T-cell (primary cell): ENCODE measurements at places on chromosomes 11 and 22. TPM values are rescaled to one million over a fixed set of nuclear protein-coding genes. Genes with fewer than 3 reads are reported as not detected.

KCNK4 gene
- 0.35 TPM for total RNA-seq

DNA sequence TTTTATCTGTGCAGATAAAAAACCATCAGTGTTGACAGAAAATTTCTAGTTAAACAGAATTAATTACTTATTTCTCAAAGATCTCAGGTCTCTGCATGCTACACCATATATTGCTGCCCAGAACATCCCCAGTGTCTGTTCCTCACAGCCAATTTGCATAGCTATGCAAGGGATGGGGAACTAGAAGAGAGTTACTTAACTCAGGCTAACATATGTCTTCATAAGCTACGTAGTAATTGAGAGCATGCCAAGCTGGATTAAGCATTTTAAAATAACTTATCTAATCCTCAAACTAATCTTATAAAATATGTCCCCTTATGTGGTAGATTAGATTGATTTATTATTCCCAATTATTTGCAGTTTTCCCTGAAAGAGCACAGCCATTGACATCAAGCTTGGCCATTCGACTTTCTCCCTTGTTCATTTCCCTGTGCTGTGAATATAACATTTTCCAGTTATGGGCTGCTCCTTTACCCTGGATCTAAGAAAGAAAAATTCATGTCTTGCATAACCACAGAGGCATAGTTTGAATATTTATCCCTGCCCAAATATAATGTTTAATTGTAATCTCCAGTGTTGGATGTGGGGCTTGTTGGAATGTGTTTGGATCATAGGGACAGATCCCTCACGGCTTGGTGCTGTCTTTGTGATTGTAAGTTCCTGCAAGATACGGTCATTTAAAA, 69.1 kb downstream of the C11orf87 start:
- H3K4me3 ChIP-seq = no peak overlapping the region
- H3K36me3 ChIP-seq = no peaks in the 10 kb centered on the region
- H3K27ac ChIP-seq = no peak overlapping the region
- H3K4me1 ChIP-seq = no peaks in the 10 kb centered on the region
- DNase-seq = no peak

DNA sequence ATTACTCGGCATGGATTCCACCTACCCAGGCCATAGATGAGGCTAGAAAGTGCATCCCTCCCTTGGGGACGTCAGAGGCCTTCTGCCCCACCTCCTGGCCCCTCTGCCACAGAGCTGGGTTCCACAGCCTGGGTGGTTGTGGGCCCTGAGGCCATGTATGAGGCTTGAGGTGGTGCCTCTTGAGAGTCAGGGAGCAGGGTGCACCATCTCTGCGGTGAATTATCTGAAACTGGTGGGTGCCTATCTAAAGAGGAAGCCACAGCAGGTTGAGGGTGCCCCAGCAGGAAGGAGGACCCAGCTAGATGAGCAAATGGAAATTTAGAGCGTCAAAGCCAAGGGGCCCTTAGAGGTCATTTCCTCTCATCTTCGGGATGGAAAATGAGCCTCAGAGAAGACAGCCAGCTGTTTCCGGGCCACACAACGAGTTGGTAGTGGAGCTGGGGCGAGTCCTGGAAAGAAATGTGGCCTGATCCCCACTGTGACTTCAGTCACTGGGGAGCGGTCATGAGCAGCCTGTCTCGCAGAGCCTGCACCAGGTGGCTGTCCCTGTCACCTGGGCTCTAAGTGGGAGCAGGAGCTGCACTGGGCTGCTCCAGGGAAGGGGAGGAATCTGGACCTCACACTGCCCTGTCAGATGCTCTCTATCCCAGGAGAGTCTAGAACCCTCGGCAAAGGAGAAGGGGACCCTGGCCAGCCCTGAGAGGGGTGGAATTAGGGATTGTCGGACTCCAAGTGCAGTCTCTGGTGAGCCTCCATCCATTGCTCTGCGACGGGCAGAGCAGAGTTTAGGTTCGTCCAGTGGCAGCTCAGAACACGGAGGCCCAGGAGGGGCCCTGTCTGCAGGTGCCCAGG, 7.3 kb downstream of the ADORA2A start:
- no peaks in the 10 kb centered on the region for H3K27me3 ChIP-seq
- peak overlapping the region; percentile 18 for H3K4me3 ChIP-seq
- peaks cover 49% of the 10 kb centered on the region for H3K36me3 ChIP-seq
- peak; percentile 81 for DNase-seq
- peaks cover 76% of the 10 kb centered on the region for H3K4me1 ChIP-seq
- peak overlapping the region; percentile 97 for H3K27ac ChIP-seq

PKDREJ gene
- total RNA-seq = not detected

PLA2G3 gene
- not detected for total RNA-seq

LZTR1 gene
- 118 TPM for total RNA-seq

SYT8 gene
- total RNA-seq = not detected

RFPL1 gene
- not detected for total RNA-seq

GRCh38 chr11:110710628-110711381, 1.4 kb downstream of the ARHGAP20 start:
- H3K4me3 ChIP-seq = peak overlapping the region; percentile 64
- H3K27ac ChIP-seq = no peak overlapping the region
- peaks cover 9% of the 10 kb centered on the region for H3K27me3 ChIP-seq

DNA sequence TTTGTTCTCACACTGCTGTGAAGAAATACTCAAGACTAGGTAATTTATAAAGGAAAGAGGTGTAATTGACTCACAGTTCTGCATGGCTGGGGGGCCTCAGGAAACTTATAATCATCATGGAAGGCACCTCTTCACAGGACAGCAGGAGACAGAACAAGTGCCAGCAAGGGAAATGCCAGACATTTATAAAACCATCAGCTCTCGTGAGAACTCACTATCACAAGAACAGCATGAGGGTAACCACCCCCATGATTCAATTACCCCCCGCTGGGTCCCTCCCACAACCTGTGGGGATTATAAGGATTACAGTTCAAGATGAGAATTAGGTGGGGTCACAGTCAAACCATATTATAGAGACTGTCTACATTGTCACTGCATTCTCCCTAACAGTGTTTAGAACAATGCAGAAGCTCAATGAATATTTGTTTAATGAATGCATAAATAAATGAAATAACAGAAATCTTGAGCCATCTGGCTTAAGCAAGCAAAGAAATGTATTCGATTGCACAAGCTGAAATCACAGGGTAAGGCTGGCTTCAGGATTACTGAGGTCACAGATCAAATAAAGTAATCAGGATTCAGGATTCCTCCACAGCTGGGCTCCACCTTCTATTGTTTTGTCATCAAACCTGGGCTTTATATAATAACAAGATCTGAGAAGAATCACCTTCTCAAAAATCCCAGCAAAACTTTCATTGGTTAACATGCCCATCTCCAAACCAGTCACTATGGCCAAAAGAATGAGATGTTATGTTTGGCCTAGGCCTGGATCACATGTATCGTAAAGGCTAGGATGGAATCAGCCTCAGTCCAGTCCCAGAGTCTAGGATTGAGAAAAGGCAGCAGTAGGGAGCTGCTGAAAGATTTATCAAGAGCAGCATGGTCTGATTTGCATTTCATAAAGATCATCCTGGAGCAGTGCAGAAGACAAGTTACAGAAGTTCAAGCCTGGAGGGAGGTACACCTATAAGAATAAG, 137.8 kb upstream of the UBASH3B start:
- no peak for DNase-seq
- peaks cover 2% of the 10 kb centered on the region for H3K27me3 ChIP-seq
- H3K27ac ChIP-seq = no peak overlapping the region
- H3K36me3 ChIP-seq = no peaks in the 10 kb centered on the region
- no peaks in the 10 kb centered on the region for H3K4me1 ChIP-seq
- H3K4me3 ChIP-seq = no peak overlapping the region

DNA sequence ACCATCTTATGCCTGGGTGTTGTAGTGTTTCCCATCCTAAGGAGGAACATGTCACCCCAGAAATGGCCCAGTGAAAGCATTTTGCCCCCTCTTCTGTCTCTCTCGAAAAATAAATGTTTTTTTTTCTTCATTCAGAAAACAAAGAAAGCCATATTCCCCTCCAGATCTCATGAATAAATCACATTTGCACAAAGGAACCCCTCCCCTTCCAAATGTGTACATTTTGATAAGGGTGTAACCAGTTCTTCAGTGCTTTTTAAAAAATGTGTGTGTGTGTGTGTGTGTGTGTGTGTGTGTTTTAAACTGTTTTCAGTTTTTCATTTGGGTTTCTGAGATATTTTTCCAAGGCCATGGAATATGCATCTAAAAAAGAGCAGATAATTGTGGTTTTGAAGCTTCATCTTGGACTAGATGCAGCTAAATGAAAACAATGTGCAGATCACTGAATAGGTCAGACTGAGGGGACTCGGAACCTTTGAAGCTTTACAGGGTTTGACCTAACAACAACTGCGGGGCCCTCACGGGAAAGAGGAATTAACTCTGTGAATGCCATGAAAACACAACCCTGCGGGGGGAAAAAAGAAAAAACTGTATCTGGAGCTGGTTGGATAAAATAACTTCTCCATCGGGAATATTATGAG, 76.4 kb downstream of the YAP1 start:
- H3K27me3 ChIP-seq = peaks cover 2% of the 10 kb centered on the region
- no peaks in the 10 kb centered on the region for H3K36me3 ChIP-seq
- H3K27ac ChIP-seq = no peak overlapping the region
- no peak for DNase-seq

- H3K27ac ChIP-seq = no peak overlapping the region
- H3K4me3 ChIP-seq = no peak overlapping the region
- H3K36me3 ChIP-seq = no peaks in the 10 kb centered on the region
- H3K4me1 ChIP-seq = no peaks in the 10 kb centered on the region
- H3K27me3 ChIP-seq = no peaks in the 10 kb centered on the region
These were observed 78.4 kb downstream of the NAV2 start for GRCh38 chr11:19790831-19791552.

DNA sequence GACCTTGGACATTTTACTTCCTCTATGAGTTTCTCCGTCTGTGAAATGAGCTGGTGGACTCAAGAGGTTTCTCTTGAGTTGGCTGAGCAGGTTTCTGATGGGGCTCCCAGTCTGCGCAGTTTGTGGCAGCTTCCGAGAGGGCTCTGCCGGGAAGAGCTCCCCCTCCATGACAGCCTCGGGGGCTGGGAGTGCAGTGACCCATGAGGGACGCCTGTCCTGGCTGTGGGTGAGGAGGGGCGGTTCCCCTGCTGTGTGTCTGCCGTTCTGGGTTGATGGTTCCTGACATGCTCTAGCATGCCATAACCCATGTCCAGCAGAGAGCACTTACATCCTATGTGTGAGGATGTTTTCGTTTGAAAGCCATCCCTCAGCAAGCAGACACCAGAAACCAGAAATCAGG, 14.8 kb downstream of the CSF2RB start:
- no peaks in the 10 kb centered on the region for H3K36me3 ChIP-seq
- no peak for DNase-seq
- no peak overlapping the region for H3K27ac ChIP-seq
- no peaks in the 10 kb centered on the region for H3K27me3 ChIP-seq

DNA sequence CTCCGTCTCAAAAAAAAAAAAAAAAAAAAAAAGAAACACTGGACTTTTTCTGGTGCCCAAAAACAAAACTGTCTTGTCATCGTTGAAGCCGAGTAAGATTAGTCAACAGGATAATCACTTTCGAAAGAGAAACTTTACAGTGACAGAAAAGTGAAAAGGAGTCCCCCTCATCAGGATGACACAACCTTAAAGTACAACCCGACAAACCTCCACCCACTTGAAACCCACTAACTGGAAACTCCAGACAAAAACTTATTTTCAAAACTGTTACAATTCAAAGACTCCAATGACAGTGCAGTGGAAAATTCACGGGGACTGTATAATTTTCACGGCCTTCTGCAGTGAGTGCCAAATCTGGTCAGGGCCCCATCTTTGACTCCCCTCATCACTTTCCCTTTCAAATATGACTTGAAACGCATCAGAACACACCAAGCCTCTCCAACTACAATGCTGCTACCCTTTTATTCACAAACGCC, 1.3 kb downstream of the DENND5A start:
- peak overlapping the region; percentile 62 for H3K27ac ChIP-seq
- H3K36me3 ChIP-seq = no peaks in the 10 kb centered on the region
- no peaks in the 10 kb centered on the region for H3K27me3 ChIP-seq
- H3K4me3 ChIP-seq = peak overlapping the region; percentile 86
- DNase-seq = no peak

GRCh38 chr11:11107076-11107723, 245.8 kb downstream of the CSNK2A3 start:
- no peaks in the 10 kb centered on the region for H3K27me3 ChIP-seq
- H3K4me1 ChIP-seq = peaks cover 2% of the 10 kb centered on the region
- H3K27ac ChIP-seq = no peak overlapping the region
- DNase-seq = no peak
- no peak overlapping the region for H3K4me3 ChIP-seq

CNGA4 gene
- 0.44 TPM for total RNA-seq

- no peak overlapping the region for H3K4me3 ChIP-seq
- H3K4me1 ChIP-seq = no peaks in the 10 kb centered on the region
- no peak overlapping the region for H3K27ac ChIP-seq
- no peaks in the 10 kb centered on the region for H3K27me3 ChIP-seq
- H3K36me3 ChIP-seq = no peaks in the 10 kb centered on the region
- no peak for DNase-seq
These were observed 333.9 kb downstream of the CADM1 start for GRCh38 chr11:115170133-115170815.

OR51Q1 gene
- not detected for total RNA-seq

DNA sequence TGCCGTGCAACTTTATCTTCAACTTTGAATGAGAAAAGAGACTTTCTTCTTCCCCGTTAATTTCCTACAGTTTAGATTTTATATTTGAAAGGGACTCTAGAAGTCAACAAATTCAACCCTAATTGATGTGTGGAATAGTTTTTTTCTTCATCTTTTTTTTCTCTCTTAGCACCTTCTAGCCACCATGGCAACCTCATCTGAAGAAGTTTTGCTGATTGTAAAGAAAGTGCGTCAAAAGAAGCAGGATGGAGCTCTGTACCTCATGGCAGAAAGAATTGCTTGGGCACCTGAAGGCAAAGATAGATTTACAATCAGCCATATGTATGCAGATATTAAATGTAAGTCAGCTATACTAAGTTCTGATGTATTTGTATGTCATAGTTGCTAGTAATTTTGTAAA, 10.5 kb downstream of the GTF2H1 start:
- H3K36me3 ChIP-seq = peaks cover 40% of the 10 kb centered on the region
- H3K27me3 ChIP-seq = no peaks in the 10 kb centered on the region
- no peak overlapping the region for H3K4me3 ChIP-seq
- H3K4me1 ChIP-seq = peaks cover 27% of the 10 kb centered on the region
- H3K27ac ChIP-seq = peak overlapping the region; percentile 65

DNA sequence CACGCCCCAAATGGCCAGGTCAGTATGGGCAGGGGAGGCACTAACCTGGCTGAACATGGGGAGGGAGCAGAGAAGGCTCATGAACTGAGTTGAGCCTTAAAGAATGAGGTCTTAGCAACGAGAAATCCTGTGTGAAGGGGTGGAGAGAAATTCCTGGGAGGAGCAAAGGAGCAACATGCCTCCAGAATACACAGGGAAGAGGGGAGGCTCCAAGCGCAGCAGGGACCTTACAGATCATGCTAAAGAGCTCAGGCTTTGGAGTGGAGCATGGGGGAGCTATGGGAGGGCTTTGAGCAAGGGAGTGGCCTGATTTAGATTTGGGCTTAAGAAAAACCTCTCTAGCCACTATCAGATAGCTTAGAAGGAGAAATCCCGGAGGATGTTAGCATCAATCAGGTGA, 88.1 kb downstream of the MN1 start:
- H3K27me3 ChIP-seq = no peaks in the 10 kb centered on the region
- H3K4me1 ChIP-seq = no peaks in the 10 kb centered on the region
- H3K36me3 ChIP-seq = no peaks in the 10 kb centered on the region
- H3K4me3 ChIP-seq = no peak overlapping the region
- DNase-seq = no peak
- H3K27ac ChIP-seq = no peak overlapping the region
